ENCODE measurements at places on chromosomes 4 and X.

GRCh38 chr4:139556724-139557555, 921 bp upstream of the SETD7 start:
- no peak for DNase-seq

DNA sequence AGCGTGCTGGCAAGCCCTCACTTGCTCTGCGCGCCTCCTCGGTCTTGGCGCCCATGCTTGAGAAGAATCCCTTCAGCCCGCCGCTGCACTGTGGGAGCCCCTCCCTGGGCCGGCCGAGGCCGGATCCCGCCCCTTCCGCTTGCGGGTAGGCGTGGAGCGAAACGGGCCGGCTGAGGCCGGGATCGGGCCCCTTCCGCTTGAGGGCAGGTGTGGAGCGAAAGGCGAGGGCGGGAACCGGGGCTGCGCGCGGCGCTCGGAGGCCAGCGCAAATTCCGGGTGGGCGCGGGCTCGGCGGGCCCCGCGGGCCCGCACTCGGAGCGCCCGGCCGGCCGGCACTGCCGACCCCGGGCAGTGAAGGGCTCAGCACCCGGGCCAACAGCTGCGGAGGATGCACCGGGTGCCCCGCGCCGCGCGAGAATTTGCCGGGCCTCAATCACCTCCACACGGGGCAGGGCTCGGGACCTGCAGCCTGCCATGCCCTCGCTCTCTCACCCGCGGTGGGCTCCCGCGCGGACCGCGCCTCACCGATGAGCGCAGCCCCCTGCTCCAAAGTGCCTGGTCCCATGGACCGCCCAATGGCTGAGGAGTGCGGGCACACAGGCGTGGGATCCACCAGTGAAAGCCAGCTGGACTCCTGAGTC, 58.1 kb upstream of the GBA3 start:
- DNase-seq, result no peak

- no peak for DNase-seq
Measured at GRCh38 chr4:41784191-41784979, 35.9 kb upstream of the PHOX2B start.

GRCh38 chrX:116436358-116436816, at the start of gene SLC6A14:
TSS of gene SLC6A14 (plus strand) at chrX:116436606. CDS start at chrX:116436710, 104 bp downstream.
- DNase-seq, result no peak

GRCh38 chr4:144799486-144799885, 153.5 kb downstream of the HHIP start:
- DNase-seq, result no peak

GRCh38 chr4:4864940-4865704, 5.7 kb downstream of the MSX1 start:
- DNase-seq, result no peak

Measured in HFF-Myc (cell line).